Stimulated activated CD8-positive, alpha-beta memory T cell treated with anti-CD3 and anti-CD28 coated beads, Interleukin-15, amount 100 ng/mL, for 24 hours (primary cell): ENCODE measurements at places on chromosomes 12 and 14.

DNA sequence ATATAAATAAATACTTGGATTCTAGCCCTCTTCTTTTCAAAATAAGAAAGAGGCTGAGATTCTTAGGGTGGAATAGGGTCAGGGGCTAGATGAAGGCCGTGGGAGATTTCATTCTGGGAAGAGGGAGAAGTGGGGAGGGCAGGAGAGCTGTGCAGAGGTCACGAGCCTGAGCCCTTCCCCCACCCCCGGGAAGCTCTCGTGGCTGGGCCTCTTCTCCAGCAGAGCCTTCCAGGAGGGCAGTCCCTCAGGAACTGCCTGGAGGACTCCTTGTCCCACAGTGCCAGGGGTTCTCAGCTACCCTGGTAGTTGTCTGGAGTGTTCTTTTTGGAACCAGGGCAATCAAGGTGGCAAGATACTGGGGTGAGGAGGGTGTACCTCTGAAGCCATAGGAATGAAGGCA is 94.0 kb downstream of the ESR2 start:
- no peak for DNase-seq

GRCh38 chr14:52069307-52070050 is 620 bp upstream of the NID2 start:
- DNase-seq, result no peak

- no peak for DNase-seq
These were observed 10.9 kb upstream of the TFCP2 start for GRCh38 chr12:51183816-51184215.

GRCh38 chr12:128612150-128612850 is 211.5 kb downstream of the SLC15A4 start:
- no peak for DNase-seq

GRCh38 chr12:27285403-27285802 is 41.3 kb downstream of the STK38L start:
- no peak for DNase-seq

DNA sequence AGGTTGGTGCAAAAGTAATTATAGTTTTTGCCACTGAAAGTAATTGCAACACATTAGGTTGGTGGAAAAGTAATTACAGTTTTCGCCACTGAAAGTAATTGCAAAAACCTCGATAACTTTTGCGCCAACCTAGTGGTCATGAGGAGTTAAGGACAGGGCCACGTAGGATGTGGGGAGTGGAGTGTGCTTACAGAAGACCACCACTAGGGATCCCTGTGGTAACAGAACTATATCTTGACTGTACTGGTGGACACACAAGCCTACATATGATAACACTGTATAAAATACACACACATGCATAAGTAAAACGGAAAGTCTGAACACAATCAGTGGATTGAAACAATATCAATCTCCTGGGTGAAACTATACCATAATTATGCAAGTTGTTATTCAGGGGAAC is 187.4 kb upstream of the ABCD2 start:
- no peak for DNase-seq

DNA sequence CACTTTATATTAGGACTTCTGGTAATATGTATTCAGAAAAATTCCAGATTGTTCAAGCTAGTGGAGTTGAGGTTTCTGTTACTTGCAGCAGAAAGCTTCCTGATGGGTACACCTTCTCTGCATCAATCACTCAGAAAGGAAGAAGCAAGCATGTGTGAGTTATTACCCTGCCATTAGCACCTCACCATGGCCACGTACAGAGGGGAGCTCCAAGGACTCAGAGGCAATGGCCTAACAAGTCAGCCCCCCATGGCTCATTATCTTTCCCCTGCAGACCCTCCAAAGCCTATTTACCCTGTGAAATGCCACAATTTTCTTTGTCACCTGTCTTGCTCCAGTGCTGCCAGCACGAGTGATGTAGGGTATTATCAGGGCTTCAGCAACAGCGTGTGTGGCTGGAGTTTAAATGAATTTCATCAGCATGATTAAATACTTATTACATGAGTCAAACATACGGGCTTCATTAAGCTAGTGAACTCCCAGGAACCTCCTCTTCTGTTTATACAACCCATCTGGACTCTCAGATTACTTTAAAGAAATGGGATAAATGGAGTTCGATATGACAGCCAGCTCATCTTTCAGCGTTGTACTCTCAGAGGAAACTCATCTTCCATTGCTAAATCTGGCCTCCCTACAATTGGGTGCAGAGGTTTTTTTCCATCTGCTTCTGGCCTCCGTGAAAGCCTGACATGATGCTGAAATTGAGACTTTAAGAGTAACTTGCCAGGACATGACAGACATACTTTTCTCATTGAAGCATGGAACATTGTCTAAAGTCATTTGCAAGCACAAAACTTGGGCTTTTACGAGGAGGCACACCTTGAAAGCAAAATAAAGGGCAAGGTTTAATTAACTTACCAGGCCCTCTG is 135.9 kb downstream of the TMEM30B start:
- no peak for DNase-seq

GRCh38 chr14:74685056-74685455 is 27.8 kb downstream of the AREL1 start:
- DNase-seq, result no peak

DNA sequence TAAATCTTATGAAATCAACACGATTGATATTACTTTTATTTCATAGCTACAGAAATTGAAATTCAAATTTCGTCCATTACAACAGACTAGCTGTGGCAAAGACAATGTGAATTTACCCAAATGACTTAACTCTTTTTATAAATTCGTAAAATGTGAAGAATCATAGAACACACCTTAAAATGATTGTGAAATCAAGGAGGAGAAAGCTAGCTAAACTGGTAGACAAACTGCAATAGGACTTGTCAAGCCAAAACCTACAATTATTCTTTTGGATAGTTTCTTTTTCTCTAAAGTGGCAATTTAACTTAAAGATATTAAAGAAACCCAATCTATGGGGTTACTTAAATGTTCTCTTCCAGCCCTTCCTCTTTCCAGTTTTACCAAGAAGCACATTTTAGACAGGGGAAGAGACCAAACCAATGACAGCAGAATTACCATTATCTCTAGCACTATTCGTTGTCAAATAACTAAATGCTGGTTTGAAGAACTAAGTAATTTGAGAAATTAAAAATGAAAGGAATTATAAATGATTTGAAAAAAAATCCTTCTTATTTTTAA is 807 bp upstream of the SLC16A7 start:
- DNase-seq, result no peak

DNA sequence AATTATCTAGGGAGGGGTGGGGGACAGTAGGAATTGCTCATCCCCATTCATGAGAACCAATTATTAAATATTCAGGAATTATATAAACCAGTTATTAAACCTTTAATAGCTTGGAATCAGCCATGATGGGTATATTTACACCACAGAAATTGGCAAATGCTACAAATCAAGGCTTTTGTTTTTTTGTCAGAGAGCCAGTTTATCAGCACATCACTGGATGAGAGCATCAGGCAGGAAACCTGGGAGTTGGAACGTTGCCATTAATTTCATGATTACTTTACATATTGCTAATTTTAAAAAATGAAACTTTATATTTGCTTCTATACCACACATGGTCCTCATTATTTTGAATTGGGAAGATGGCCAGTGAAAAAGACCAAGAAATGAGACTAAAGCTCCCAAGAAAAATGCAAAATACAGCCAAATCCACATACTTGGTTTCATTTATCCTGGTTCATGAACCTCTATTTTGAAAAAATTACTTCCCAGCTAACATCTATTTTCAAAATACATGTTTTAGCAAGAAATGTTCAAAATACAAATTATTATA is 48.4 kb downstream of the ATL1 start:
- no peak for DNase-seq

DNA sequence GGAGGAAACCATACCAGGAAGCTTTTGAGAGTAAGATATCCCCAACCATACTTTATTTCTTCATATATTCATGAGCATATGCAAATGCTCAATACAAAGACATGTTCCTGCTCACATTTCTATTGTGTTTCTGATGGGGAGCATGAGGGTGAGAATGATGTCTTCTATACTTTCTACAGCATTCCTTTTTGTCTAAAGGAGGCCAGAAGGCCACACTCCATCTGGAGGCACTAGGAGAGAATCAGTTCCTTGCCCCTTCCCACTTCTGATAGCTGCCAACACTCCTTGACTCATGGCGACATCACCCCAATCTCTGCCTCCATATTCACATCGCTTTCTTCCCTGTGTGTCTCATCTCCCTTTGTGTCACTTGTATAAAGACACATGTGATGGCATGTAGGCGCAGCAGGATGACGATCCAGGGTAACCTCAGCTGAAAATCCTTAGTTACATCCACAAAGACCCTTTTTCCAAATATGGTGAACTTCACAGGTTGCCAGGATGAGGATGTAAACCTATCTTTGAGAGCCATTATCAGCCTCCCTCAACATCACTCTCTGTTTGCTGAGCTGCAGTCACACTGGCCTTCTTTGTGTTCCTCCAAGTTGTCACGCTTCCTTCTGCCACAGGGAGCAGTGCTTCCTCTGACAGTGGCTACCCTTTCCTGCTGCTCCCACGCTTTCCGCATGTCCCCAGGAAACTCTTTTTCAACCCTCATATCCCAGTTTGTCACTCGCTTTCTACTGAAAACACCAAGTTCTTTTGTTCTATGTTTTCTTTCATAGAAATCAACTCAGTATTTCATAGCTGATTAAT is 96.9 kb downstream of the STXBP6 start:
- DNase-seq, result no peak

DNA sequence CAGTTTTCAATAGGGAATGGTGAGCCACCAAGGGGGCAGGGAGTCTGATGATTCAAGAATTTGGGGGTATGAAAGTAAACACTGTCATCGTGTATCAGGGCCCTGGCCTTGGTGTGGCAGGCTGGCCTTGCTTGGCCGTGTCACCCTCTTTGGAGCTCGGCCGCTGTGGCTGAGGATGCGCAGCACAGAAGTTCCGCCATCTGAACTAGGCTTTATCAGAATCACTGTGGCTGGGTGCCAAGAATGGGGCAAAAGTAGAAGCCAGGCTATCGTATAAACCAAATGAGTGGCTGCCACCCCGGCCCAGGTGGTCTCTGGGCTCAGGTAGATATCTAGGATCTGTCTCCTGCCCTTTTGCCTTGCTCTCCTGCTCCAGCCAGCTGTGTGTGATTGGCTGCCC is 137.4 kb downstream of the PAPOLA start:
- DNase-seq, result no peak

- DNase-seq, result no peak
These were observed 47.3 kb downstream of the ACSM4 start for GRCh38 chr12:7351177-7351576.

DNA sequence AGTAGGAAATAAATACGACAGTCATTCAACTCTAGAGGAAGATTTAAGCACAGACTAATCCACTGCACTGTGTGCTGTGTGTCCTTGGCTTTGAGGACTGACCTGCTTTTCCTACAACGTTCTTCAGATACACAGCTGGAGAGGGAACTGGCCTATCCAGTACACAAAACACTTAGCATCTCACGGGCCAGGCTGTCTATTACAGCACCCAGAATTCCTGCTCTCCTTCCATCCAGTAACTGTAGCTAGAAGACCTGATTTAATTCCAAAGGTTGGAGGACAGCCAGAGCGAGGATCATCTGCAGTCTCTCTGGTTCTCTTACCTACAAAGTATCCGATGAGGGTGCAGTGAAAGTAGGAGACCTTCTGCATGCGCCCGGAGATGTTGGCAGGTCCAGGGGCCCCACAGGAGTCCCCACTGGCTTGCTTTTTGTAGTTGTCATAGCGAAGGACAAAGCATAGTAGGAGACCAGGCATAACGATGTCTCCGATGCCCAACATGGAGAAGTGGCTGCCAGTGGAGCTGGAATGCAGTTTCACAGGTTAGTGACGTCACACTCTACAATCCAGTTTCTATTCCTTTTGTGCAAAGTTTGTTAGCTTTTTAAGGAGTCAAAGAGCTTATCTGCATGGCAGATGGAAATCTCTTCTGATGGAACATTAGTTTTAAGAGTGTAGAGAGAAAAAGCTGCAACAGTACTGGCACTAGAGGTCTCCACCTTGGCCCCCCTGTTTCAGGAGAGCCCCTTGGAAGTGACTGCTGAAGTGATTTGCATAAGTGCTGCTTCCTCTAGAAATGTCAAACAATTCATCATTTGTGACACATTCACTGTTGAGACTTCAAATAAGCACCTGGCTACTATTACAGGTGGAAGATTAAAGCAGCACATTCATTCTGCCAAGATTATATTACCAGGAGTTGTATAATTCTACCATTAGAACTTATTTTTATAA is 41.7 kb downstream of the ACADS start:
- DNase-seq, result no peak

DNA sequence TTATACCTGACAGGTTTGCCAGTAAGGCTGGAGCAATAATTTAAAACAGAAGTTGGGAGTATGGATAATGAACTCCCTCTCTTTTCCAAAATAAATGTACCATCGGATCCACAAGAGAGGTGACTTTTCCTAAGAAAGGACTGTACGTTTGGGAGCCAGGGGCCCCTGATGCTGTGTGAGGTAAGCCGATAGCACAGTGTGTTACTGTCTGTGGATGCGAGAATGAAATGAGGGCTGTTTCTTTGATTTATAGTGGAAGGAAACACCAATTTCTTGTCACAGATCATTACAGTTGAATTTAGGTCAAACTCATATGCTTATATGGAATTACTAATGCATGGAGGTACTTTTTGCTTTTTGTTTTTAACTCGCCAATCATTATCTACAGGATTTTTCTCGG is 147.7 kb downstream of the ZNF664 start:
- no peak for DNase-seq

DNA sequence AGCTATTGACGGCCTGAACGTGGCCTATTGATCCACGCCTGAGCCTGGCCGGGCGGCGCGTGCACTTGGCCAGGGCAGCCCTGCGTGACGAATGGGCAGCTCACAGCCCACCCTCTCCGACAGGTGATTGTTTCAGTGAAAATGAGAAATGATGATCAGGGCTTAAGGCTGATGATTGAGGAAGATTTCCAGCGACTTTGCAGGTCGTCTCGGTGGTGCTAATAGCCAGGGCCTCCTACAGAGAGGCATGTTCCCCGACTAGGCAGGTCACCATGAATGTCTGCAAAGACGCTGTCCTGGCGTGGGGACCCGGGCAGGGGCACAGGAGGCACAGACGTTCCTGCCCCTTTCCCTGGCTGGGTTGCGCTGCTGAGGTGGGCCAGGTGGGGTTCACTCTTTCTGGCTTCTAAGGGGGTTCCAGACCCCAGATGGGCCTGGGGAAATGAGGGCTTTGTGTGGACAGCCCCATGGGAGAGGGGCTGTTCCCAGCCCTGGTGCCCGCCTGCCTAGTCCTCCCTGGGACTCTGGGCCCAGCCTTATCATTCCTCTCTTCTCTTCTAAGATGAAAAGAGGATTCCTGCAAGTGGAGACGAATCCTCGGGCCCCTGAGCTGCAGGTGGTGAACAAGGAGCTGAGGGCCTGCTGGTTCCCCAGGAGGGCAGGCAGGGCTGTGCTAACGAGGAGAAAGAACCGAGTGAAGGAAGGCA is 157.4 kb downstream of the KIF26A start:
- DNase-seq, result no peak
